Stimulated activated CD8-positive, alpha-beta memory T cell treated with anti-CD3 and anti-CD28 coated beads, Interleukin-12 subunit alpha, Interleukin-12 subunit beta, amount 100 ng/mL, for 4 hours (primary cell): ENCODE measurements at places on chromosomes 12 and 14.

DNA sequence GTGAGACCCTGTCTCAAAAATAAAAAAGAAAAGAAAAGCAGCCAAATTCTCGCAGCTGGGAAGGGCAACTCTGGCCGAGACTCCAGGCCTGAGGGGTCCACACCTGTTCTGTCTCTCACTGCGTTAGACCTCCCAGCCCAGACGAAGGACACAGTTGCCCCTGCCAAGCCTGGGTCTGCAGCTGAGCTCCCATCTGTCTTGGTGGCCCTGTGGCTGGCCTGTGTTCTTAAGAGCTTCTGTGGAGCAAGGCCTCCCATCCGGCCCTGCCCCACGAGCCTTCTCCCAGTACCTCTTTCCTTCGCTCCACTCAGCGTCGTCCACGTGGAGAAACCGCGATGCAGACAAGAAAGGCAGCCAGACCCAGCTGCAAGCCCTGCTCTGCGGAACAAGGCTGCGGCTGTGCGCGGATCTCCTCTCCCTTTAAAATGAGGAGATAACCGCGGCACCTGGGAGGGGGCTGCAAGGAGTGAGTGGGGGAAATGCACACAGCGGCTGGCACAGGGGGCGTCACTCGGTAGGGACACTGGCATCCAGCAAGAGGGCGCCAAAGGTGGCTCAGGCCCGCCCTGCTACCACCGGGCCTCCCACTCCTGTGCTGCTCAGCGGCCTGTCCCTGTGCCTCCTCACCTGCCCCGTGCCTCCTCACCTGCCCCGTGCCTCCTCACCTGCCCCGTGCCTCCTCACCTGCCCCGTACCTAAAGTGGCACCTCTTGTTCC is 42.4 kb downstream of the LRRC74A start:
- no peak for DNase-seq

- DNase-seq: no peak
These were observed 170.2 kb downstream of the BCAT1 start for GRCh38 chr12:24778486-24779304.

- DNase-seq: no peak
These were observed 10.7 kb upstream of the FKBP4 start for GRCh38 chr12:2783936-2784600.

DNA sequence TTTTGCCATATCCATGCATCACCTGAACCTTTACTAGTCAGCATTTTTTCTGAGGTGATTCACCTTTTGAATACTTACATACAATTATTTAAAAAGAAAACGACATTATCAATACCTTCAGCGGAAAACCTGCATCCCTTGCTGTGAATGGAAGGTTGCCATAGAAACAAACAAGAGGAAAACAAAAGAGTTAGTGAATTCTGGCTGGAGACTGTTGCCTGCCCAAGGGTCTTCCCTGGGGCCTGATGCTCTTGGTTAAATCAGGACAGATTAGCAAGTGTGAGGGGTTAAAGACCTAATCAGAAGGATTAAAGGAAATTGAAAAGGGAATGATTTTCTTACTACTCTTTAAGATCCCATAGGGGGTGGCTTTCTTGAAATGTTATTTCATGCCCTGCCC is 96.0 kb upstream of the WSCD2 start:
- DNase-seq: no peak

DNA sequence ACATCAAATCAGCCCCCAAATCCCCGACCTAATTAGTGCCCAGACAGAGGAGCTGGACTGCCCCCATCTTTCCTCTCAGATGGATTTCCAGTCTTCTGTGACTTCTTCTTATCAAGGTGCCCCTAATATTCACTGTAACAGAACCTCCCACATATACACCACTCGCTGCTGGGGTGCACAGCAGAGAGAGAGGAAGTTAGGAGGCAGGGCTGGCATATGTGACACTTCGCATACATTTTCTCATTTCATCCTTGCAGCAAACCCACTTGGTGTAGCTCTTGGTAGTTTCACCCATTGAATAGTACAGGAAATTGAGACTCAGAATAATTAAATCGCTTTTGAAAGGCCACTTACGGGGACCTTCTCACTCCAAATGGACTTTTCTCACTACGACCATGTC is 56.5 kb upstream of the CCND2 start:
- DNase-seq: no peak

DNA sequence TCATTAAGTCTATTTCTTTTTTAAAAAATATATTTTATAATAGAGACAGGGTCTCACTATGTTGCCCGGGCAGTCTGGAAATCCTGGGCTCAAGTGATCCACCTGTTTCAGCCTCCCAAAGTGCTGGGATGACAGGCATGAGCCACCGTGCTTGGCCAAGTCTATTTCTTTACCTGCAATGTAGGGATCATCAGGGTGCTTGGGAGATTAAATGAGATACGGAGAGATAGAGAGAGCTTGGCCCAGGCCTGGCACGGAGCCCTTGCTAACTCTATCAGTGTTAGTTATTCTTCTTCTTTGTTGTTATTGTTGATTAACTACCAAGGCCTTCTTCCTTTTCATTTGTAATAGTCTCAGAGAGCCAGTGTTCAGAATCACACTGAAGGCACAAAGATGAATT is 3.1 kb downstream of the CABP1 start:
- DNase-seq: no peak

DNA sequence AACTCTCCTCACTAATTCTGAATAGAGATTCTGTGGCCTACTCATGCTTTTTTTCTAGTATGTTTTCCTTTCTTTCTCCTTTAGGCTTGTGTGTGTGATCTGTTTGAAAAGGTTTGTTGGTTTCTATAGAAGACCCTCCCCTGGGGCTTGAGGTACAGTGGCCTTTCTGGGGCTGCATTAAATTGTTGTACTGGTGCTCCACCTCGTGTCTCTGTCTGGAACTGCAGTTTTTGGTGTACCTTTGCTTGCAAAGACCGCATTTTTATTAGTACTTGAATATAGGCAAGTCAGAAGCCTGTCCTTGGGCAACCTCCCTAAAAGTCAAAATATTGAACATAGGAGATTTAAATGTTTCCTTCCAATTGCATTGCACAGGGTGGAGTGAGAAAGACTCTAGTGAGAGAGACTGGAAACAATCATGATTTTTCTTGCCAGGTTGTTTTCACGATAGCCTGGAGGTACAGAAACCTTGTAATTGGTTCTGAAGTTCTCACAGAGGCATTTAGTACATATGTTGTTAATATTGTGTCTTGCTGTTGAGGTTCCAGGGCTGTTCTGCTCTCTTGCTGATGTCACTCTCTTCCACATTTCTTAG is 39.0 kb downstream of the SLCO1B1 start:
- DNase-seq: no peak

- DNase-seq: no peak
These were observed 126.7 kb downstream of the TTC6 start for GRCh38 chr14:37721976-37722659.

GRCh38 chr14:60760644-60761364 is 26.2 kb downstream of the MNAT1 start:
- no peak for DNase-seq

- no peak for DNase-seq
These were observed 443 bp downstream of the MAGOHB start for GRCh38 chr12:10612984-10613348.

DNA sequence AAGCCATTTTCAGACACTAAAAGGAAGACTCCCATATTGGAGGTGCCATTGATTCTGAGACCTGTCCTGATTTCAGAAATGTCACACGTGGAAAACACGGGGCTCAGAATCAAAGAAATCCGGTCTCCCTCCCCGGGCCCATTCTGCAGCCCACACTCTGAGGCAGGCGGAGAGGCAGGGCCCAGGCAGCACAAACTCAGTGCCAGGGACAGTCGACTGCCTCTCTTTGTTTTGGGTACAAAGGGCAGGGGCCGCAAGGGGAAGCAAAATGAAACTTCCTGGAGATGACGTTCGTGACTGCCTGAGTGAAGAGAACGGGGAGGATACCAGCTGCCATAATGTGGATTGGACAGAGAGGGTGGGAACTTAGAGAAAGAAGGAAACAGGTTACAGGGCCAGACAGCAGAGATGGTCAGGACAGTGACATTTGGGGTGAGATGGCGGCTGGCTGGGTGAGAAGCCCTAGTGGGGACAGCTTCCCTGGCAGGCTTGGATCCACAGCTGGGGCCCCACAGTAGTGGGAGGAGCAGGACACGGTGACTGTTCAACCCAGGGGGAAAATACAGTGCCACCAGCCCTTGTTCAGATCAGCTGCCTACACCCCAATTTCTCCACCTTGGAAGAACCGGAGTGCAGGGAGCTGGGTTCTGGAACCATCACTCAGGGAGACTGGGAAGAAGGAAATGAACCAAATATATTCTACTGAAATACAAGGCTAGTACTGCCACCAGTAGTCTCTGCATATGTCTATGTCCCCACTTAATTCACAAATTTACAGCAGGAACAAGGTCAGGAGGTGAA is 8.1 kb downstream of the GAPDH start:
- DNase-seq: no peak

DNA sequence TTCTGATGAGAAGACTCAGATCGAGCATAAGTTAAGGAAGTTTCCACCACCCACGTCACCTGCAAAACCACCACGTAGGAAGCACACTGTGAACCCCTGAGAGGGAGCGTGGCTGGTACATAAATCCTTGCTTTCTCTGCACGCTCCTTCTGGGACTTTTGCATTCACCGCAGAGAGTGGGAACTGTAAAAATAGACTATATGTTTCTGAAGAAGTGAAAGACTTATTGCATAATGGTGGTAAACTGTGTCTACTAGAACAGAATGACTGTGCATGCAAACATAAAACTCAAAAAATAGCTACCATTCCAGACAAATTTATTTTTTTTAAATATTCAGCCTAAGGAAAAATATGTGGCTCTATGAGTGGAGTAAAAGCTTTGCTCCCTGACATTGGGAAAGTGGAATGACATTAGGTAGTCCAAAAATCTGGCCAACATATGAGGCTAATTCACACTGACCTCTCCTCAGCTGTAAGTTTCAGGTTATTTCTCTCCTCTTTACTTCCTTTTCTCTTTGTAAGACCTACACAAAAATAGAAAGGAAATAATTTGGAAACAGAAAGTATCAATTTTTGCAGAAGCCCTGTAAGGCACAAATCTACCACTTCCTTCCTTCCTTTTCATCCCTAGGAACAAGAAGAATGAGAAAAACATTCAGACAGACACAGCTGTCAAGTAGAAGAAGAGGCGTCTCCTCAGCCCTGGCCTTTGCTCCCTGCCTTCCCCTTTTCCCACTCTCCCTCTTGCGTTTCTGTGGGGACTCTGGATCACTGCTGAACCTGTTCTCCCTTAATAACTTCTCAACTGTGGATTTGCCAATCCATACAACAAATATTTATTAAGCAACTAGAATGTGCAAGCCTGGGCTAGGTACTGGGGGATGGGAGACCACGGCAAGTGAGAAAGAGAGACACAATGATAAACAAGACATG is 264.3 kb upstream of the FOXN3 start:
- peak; percentile 27 for DNase-seq

- DNase-seq: no peak
These were observed 23.0 kb upstream of the EIF2B2 start for GRCh38 chr14:74979442-74980397.

GRCh38 chr14:68780358-68781160 is 12.3 kb downstream of the ZFP36L1 start:
- DNase-seq: no peak

- DNase-seq: no peak
These were observed 71.7 kb downstream of the KCNC2 start for GRCh38 chr12:75137896-75138295.

- DNase-seq: no peak
These were observed 56.4 kb downstream of the EP400 start for GRCh38 chr12:132006056-132006680.

GRCh38 chr12:13405961-13406703 is 209.6 kb downstream of the EMP1 start:
- DNase-seq: no peak

DNA sequence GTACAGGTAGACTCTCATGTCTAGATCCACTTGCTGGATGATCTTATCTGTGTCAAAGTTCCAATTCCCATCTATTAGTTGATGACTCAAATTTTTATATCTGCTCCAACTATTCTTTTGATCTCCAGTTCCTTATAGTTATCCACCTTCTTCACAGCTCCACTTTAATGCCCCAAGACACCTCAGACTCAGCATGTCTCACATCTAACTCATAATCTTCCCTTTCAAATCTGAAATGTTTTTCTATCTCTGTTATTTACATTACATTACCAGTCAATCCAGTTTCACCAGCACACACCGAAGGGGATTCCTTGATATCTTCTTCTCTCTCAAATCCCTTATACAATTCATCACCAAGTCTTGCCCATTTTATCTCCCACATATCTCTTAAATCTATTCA is 3.7 kb upstream of the METAP2 start:
- no peak for DNase-seq

- DNase-seq: no peak
These were observed 699.7 kb upstream of the TBX3 start for GRCh38 chr12:115383668-115384067.

GRCh38 chr12:1093166-1093751 is 102.2 kb downstream of the ERC1 start:
- no peak for DNase-seq

DNA sequence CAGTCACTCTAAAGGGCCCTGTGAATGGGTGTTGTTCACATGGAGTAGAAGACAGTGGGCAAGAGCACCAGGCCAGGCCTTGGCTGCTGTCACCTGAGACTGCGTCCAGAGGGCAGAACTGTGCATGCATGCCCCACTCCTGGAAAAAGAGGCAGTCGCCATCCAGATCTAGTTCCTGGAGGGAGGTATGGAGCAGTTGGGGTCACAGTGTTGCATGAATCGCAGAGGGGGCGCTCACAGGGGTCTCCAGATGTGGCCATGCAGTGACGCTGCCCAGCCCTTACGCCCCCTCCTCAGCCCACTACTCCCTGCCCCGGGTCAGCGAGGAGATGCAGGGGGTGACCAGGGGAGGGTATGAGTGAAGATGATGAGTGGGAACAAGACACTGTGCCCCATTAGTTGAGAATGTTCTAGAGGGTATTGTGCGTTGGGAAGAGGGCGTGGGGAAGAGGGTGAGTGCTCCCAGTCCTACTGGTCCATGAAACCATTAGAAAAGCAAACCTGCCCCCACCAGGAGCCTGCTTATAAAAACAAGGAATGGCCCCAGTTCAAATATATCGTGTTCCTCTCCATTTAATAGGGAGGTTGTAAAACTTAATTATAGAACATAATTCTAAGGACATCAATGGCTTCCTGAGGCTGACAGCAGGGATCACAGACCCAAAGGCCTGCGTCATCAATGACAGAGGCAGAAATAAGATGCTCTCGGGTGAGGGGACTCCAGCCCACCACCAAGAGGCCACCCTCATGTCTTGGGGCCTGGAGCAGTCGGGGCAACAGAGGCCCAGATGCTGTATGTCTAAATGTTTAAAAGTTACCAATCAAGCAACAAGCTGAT is 32.2 kb upstream of the BCL7A start:
- no peak for DNase-seq

- no peak for DNase-seq
These were observed 2.8 kb downstream of the CAND1 start for GRCh38 chr12:67271976-67272375.

DNA sequence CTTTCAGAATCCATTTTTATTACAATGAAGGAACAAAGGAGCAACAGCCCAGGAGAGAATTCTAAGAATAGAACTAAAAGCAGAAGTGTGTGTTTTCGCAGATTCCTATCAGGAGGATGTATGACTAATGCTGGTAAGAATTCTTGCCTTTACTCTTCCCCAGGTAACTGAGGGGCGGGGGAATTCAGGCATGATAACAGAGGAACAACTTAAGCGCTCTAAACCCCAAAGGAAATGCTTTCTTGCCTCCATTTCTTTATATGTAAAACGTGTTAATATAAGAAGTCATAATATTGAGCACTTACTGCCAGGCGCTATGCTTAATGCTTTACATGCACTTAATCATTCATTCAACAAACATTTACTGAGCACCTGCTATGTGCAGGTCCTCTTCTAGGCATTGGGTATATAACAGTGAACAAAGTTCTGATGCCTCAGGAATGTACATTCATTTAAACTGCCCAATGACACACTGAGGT is 4.5 kb downstream of the HCAR1 start:
- DNase-seq: no peak

GRCh38 chr14:98994561-98994960 is 277.4 kb downstream of the BCL11B start:
- DNase-seq: no peak
